ENCODE measurements at places on chromosomes 7 and 10.

- no peak for DNase-seq
Observed at GRCh38 chr7:39672176-39672575, 48.8 kb downstream of the RALA start.

DNA sequence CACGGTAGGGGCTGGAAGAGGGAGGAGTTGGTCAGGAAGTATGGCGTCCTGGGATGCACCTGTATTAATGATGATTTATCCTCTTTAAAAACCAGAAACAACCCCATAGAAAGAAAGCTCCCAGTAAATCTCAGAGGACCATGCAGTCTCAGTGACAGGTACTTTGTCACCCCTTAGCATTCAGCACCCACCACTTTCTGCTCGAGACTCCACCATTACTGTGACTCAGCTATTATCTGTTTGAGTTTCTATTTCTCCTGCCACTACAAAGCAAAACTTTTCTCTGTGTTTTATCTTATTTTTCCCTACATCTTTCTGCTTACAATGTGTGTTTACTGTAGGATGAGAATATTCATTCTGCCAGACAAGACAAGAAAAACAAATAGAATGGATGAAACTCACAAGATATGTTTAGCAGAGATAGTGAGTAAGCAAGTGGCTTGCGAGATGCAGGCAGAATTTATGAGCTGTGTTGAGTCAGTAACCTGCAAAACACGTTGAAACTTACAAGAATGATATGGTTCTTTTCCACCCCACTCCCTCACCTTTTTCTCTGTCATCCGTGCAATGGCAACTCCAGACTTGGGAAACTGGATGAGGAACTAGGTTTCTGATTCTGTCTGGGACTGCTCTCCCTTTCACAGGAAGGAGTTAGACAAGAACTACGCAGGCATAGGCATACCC is 127.1 kb downstream of the AOAH start:
- no peak for DNase-seq

GRCh38 chr10:29323367-29323766 is 34.5 kb downstream of the LYZL1 start:
- DNase-seq: no peak

- no peak for DNase-seq
Observed at GRCh38 chr7:151832656-151833055, 44.3 kb downstream of the PRKAG2 start.

- no peak for DNase-seq
Observed at GRCh38 chr7:20954711-20955619, 168.3 kb upstream of the SP8 start.

- DNase-seq: no peak
Observed at GRCh38 chr10:116848944-116849247, 403 bp upstream of the ENO4 start.

DNA sequence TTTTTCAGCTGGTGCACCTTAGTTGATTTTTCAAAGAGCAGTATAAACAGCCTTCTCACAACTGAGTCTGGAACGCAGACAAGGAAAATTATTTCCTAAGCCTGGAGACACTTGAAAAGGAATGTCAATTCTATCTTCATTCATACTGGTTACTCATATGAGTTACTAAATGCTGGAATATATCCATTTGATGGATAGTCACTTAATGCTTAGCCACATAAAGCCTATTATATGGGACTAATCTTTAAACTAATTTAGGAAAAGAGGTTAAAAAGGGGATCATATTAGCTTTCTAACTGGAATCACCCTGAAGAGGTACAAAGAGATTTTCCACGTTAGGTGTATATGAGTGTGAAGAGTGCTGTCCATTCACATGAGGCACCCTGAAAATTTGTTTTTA is 1.7 kb upstream of the HOXA4 start:
- no peak for DNase-seq

- no peak for DNase-seq
Observed at GRCh38 chr10:93947055-93947454, 46.7 kb upstream of the PLCE1 start.

DNA sequence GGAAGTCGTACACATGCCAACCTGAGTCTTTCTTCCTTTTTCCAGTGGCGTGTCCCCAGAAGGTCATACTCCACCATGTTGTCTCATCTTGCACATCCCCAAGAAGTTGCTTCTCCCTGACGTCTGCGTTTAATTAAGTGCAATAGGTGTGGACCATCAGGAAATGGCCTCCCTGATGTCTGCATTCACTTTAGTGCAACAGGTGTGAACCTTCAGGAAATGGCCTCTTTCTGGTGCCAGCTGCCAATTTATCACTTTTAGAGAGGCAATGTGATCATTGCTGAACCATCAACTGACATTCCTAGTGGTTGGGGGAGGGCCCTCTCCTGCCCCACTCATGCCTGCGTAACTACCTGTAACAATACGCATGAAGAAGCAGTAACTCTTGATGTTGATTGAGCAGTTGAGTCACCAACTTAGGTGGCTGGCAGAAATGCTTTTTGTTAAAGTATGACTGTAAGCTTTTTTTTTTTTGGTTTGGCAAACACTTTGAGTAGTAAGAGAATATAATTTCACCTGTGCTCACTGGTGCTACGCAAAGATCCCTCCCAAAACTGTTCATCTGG is 25.8 kb downstream of the SCIN start:
- DNase-seq: no peak

DNA sequence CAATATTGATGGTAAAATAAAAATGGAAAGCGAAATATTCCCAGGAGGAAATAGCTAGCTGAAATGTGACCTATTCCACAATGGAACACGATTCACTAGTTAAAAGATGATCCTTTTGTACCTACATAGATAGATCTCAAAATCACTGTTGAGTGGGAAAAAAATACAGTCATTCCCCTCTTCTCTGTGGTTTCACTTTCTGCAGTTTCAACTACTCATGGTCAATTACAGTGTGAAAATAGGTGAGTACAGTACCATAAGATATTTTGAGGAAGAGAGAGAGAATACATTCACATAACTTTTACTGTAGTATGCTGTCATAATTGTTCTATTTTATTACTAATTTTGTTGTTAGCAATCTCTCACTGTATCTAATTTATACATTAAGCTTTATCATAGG is 56.0 kb upstream of the COL13A1 start:
- DNase-seq: no peak

- DNase-seq: no peak
Observed at GRCh38 chr7:83593921-83594475, 54.9 kb downstream of the SEMA3E start.

DNA sequence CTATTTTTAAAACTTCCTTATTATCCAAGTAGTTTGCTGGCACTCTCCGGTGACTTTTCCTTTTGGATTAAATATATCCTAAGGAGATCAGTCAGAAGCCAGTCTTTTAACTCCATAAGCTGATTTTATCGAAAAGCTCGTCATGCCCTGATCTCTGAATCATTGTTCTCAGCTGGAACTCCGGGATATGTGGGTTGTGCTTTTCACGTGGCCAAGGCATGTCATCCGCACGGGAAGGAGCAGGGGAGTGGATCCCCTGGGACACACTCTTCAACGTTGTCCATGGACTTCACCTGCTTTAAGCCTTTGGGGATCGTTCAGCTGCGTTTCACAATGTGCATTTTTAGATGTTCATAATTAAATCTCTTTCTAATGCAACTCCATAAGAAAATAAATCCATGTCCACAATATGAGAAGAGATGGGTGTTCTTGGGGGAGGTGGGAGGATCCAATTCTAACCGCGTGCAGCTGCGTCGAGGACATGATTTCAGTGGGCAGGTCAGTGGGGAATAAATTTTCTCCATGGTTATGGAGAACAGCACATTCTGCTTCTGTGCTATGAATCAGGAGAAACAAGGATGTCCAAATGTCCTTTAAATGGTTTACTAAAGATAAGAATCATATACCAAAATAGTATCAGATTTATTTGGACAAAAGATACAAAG is 229.5 kb upstream of the ADARB2 start:
- DNase-seq: no peak

GRCh38 chr10:132677096-132677472 is 108.9 kb downstream of the NKX6-2 start:
- DNase-seq: no peak

DNA sequence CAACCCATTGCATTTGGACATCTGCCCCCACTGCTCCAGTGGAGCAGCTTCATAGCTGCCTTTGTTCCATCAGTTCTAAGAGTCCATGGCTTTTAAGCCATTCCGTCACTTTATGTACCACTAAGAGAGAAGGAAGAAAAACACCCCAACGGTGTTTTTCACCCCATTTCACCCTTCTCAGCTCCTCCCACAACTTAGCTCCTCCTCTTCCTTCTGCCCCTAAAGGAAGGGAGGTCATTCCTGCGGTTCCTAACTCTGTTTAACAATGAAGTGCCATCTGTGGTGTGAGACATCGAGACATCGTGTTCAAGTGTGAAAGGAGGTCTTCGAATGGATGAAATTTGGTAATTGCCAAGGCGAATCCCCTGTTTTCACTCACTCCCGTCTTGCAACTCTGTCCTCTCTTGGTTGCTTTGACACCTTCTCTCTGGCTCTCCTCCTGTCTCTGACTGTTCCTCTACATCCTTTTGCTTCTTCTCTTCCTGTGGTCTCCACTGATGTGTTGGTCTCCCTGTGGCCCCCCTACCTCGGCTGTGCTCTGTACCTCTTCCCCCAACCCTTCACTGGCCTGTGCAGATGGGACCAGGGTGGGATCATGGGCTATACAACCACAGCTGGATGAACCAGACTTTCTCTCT is 23.0 kb downstream of the SMKR1 start:
- no peak for DNase-seq

- DNase-seq: no peak
Observed at GRCh38 chr10:17989908-17990767, 38.4 kb downstream of the SLC39A12 start.

GRCh38 chr10:96858706-96859050 is 26.6 kb downstream of the LCOR start:
- DNase-seq: no peak

DNA sequence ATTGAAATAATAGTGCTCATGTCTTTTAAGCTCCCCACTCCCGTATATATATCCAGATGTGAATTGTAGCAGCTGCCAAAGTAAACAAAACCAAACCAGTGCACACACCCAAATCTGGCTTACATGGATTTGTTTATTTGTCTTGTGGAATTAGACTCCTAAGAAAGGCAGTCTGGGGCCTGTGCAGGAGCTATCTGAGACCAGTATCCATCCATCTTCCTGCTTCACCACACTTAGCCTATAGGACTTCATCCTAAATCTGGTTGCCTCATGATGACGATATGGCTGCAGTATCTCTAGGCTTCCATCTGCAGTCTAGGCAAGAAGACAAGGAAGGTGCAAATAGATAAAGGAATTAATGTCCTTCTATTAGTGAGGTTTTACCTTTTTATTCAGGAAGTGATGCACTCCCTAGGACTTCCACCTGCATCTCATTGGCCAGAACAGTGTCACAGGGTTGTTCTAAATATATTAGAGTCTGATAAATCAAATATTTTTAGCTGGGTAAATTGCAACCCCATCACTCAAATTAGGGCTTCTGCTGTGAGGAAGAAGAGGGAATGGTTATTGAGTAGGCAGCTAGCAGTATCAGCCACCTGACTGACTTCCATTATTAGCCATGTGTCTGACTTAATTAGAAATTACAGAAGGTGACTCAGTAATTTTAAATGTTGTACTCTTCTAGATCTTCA is 6.0 kb downstream of the WIPF3 start:
- DNase-seq: no peak

GRCh38 chr10:97570789-97571471 is 1.6 kb upstream of the ANKRD2 start:
- no peak for DNase-seq

GRCh38 chr7:47846138-47846836 is 102.0 kb downstream of the PKD1L1 start:
- DNase-seq: no peak

DNA sequence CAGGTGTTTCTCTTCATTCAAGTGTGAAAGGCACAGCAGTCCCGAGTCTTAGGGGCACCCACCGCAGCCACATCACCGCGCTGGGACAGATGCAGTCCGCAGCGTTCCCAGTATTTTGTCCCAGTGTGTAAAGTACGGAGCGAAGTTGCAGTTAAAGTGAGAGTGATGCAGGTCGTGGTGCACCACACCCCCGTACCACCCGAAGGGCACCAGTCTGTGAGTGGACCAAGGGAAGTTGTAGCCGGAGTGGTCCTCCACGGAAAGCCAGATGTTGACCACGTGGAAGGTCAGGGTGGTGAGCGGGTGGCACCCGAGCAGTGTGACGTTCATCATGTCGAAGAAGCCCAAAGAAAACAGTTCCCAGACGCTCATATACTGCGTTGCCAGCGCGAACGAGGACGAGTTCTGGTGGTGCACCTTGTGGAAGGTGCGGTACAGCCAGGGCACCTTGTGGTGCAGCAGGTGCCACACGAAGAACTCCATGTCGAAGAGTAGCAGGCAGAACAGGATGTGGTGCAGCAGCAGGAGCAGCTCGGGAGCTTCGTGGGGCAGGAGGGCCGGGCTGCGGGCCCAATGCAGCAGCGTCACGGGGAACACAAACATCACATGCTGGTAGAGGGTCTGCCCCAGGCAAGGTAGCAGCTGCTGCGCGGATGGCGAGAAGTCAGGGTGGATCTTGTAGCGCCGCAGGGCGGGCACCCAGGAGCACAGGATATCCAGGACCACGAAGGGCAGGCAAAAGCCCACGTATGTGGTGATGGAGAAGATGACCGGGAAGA is 526 bp downstream of the CH25H start:
- DNase-seq: peak; percentile 43

GRCh38 chr7:55054758-55055157 is 35.9 kb downstream of the EGFR start:
- DNase-seq: no peak

DNA sequence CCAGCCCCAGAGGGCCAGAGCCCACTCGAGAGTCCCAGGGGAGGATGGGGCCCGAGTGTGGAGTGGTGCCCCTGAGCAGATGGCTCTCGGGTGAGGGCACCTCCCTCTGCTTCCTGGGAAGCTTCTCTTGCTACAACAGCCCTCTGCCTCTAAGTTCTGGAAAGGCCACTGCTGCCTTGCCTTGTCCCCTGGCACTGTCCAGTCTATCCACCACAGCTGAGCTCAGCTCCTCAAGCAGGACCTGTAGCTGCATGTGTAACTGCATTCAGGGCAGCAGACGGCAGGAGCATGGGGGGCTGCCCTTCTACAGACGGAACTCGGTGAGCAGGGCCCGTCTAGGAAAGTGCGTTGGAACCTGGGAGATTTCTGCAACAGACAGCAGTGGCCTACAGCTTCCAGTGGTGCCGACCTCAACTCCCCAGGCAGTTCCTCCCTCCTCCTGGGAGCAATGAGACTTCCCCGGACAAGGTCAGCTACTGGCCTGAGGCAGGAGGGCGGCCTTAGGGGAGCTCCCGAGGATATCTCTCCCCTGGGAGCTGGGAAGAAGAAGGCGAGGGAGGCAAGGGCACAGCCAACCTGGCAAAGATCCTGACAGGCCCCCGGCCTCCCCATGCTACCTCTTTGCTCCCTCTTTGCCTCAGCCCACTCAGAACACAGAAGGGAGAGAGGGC is 88.5 kb downstream of the DLG5 start:
- no peak for DNase-seq

- DNase-seq: no peak
Observed at GRCh38 chr7:34438436-34438835, 219.6 kb upstream of the NPSR1 start.

DNA sequence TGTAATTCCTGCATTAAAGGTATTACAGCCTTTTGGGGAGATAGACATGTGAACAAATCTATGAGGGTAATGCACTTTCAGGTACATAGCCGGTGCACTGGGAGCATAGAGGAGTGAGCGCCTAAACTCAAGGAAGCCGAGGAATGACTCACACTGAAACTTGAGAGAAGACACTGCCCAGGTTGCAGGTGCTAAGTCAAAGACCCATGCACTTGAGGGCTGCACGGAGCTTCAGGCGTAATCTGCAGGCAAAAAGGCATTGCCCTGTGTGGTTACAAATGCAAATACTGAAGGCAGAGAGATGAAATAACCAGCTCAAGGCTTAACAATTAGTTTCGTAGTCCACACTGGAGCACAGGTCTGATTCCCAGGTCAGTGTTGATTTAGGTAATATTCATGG is 51.0 kb upstream of the OSBPL3 start:
- DNase-seq: no peak
